Suprapubic skin (tissue), 4 donors: ENCODE measurements at places on chromosomes 2 and 18. TPM values are rescaled to one million over a fixed set of nuclear protein-coding genes. Genes with fewer than 3 reads are reported as not detected.

- DNase-seq, result no peak
- no peaks in the 10 kb centered on the region for H3K27me3 ChIP-seq
- no peaks in the 10 kb centered on the region for H3K36me3 ChIP-seq
These were observed 112.5 kb downstream of the AP1S3 start for GRCh38 chr2:223724861-223725260.

- H3K27ac ChIP-seq, result no peak overlapping the region
- DNase-seq, result no peak
These were observed 75.8 kb downstream of the DGKD start for GRCh38 chr2:233430081-233430480.

GRCh38 chr2:222311978-222312738 lies 13.4 kb upstream of the PAX3 start:
- DNase-seq, result no peak
- peaks cover 100% of the 10 kb centered on the region for H3K27me3 ChIP-seq
- peaks cover 12% of the 10 kb centered on the region for H3K4me1 ChIP-seq
- H3K27ac ChIP-seq, result no peak overlapping the region

- no peaks in the 10 kb centered on the region for H3K36me3 ChIP-seq
- H3K27ac ChIP-seq, result no peak overlapping the region
- no peaks in the 10 kb centered on the region for H3K4me1 ChIP-seq
- no peaks in the 10 kb centered on the region for H3K27me3 ChIP-seq
These were observed 1533.0 kb downstream of the LRP1B start for GRCh38 chr2:140597836-140598235.

GRCh38 chr2:171383134-171383533 lies 50.7 kb downstream of the METTL8 start:
- H3K4me1 ChIP-seq, result no peaks in the 10 kb centered on the region
- no peaks in the 10 kb centered on the region for H3K27me3 ChIP-seq
- H3K27ac ChIP-seq, result no peak overlapping the region
- H3K4me3 ChIP-seq, result no peak overlapping the region
- no peaks in the 10 kb centered on the region for H3K36me3 ChIP-seq
- no peak for DNase-seq

DNA sequence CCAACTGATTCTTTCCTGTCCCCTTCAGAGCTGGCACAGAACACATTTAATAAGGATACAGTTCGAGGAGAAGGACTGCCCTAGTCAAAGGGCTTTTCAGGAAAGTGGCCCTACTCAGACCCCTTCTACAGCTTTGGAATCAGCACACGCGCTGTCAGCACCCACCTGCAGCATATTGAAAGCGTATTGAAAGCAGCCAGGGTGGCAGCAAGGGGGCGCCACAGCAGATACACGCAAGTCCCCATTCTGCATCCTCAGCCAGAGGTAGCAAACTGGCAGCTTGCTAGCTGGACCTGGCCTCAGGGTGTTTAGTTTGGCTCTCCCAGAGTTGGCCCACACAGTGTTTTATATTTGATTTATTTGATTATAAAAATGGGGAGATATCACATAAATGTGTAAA lies 101.0 kb upstream of the NT5C1B start:
- H3K4me3 ChIP-seq, result no peak overlapping the region
- no peak overlapping the region for H3K27ac ChIP-seq
- DNase-seq, result no peak
- H3K4me1 ChIP-seq, result no peaks in the 10 kb centered on the region
- no peaks in the 10 kb centered on the region for H3K27me3 ChIP-seq

CAVIN2 gene
- 8.4 TPM for total RNA-seq

CEBPZ gene
- total RNA-seq, result 34.9 TPM
